ENCODE measurements at places on chromosomes 6 and 20.

DNA sequence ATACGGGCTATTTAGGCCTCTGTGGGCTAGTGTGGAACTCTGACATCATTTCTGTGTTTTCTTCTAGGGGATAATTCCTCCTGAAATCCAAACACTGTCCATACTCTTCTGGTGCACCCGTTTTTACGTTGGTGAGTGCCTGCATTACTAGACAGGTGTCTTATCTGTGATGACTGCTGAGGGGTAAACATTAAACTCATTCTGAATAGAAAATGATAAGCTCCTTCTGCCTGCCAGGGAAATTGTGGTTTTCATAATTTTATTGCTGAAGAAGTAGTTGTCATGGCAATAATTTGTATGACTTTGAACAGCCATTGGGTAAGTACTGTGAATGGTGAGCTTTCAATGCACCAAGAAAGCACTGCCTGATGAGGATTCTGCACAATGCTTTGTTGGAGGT lies 705.6 kb downstream of the UTRN start:
- DNase-seq, result no peak

GRCh38 chr20:36832791-36833190 lies 43.1 kb upstream of the TLDC2 start:
- DNase-seq, result no peak

DNA sequence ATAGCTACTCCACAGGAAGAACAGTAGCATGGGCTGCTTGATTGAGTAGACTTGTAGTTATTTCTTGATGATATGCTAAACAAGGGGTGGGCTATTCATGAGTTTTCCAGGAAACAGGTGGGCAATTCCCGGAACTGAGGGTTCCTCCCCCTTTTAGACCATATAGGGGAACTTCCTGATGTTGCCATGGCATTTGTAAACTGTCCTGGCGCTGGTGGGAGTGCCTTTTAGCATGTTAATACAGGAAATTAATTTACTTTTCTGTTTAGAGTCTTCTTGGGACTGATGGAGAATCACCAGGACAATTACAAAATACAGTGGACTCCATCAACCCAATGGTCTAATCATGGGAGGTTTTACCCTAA lies 22.7 kb downstream of the CYP24A1 start:
- DNase-seq, result no peak

GRCh38 chr6:7203939-7204338 lies 96.2 kb downstream of the RREB1 start:
- no peak for DNase-seq

Data from activated CD4-positive, CD25-positive, alpha-beta regulatory T cell (primary cell).